T1000 (cell line): ENCODE measurements at places on chromosomes 11 and 22.

DNA sequence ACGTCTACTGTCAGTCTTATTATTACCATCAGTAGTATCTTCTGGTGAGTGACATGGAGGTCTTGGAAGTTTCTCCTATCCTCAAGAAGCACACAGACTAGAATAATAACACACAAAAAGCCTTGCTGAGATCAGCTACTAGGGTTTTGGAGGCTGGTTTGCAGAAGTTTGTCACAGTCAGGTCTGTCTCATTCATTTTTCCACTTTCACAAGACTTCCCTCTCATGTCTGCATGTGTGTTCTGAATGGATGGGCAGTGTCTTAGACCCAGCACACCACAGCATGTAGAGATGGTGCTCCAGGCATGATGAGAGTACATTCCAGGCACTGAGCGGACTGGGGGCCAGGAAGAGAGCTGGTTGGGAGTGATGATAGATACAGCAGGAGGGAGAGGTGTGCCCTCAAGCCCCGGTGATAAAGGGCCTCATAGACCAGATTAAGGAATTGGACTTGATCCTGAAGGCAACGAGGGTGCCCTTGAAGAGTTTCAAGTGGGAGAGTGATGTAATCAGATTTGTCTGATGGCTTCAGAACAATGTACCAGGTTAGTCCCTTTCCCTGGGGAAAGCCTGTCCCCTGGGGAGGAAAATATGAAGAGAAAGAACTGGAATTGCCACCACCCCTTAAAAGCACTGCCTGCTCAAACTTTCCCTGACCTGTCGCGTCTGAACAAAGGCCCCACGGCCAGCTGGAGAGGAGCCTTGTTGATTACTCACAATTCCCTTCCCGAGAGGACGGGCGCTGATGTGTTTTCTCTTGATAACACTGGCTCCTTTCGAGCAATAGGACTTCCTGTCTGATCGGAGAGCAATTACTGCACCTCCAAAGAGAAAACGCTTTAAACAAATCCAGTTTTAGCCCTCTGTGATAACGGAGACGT lies 45.1 kb upstream of the LMO2 start:
- DNase-seq: no peak

GRCh38 chr11:64225608-64226506 lies at the start of the genes NUDT22 and TRPT1:
Gene NUDT22 (plus strand): TSS chr11:64226274. CDS start chr11:64226653, 379 bp downstream.
Gene TRPT1 (minus strand): TSS chr11:64226186. CDS start chr11:64225860, 326 bp downstream.
- DNase-seq: peak; percentile 76

- DNase-seq: no peak
Measured at GRCh38 chr11:1830322-1831223, 4.2 kb upstream of the SYT8 start.

DNA sequence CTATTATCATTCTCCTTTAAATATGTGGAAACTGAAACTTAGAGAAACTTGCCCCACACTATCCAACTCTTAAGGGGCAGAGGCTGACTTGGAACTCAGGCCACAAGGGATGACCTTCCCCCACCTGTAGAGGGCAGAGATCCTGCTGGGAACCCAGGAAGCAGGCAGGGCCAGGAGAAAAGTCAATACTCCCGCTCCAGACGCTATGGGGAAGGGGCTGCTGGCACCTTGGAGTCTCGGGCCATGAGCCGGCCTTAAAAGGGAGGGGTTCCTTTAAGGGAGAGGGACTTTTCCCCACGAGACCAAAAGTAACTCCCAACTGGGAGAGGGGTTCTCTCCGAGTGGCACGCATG lies 620 bp upstream of the ANO5 start:
- no peak for DNase-seq

DNA sequence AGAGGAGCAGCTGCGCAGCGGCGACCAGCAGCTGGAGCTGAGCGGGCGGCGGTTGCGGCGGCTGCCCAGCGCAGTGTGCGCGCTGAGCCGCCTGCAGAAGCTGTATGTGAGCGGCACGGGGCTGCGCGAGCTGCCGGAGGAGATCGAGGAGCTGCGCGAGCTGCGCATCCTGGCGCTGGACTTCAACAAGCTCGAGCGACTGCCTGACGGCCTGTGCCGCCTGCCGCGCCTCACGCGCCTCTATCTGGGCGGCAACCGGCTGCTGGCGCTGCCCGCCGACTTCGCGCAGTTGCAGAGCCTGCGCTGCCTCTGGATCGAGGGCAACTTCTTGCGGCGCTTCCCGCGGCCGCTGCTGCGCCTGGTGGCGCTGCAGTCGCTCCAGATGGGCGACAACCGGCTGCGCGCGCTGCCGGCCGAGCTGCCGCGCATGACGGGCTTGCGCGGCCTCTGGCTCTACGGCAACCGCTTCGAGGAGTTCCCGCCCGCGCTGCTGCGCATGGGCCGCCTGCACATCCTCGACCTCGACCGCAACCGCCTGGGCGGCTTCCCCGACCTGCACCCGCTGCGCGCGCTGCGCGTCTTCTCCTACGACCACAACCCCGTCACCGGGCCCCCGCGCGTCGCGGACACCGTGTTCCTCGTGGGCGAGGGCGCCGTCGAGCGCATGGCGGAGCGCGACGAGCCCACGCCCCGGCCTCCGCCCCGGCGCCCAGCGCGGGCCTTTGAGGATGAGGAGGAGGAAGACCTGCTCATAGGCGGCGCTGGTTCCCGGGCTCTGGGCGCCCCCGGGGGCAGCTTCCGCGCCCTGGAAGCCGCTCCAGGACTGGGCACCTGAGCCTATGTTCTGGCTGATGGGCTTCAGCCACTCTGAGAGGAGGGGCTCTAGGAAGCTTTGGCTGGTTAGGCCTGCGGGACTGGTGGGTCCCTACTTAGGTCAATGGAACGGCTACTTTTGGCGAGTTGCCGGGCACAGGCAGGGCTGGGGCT lies 787 bp downstream of the LRRC10B start:
- DNase-seq: no peak

- DNase-seq: no peak
Measured at GRCh38 chr11:64153812-64154211, 12.1 kb downstream of the MACROD1 start.

GRCh38 chr22:19038728-19039447 lies 83.3 kb downstream of the DGCR2 start:
- no peak for DNase-seq

- DNase-seq: no peak
Measured at GRCh38 chr22:45319324-45319685, 9.6 kb downstream of the FAM118A start.

DNA sequence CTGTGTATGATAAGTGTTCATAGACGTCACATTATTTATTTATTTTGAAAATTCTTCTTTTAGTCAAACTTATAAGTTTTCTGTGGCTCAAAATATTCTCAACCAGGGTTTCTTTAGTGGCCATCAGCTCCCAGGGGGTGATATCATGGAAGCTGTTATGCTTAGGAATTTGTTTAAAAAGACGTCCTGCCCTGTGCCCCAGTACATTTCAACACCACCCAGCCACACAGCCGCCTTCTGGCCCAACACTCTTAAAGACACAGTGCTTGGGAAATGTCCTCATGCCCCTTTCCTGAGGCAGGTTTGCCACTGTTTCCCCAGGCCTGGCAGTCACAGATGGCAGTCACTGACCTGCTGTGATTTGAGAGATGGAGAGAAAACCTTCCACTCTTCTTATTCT lies 19.9 kb downstream of the TSKU start:
- no peak for DNase-seq

GRCh38 chr11:86431258-86431657 lies 56.6 kb downstream of the CCDC81 start:
- no peak for DNase-seq

- DNase-seq: no peak
Measured at GRCh38 chr11:17979770-17980371, 33.0 kb downstream of the SERGEF start.

DNA sequence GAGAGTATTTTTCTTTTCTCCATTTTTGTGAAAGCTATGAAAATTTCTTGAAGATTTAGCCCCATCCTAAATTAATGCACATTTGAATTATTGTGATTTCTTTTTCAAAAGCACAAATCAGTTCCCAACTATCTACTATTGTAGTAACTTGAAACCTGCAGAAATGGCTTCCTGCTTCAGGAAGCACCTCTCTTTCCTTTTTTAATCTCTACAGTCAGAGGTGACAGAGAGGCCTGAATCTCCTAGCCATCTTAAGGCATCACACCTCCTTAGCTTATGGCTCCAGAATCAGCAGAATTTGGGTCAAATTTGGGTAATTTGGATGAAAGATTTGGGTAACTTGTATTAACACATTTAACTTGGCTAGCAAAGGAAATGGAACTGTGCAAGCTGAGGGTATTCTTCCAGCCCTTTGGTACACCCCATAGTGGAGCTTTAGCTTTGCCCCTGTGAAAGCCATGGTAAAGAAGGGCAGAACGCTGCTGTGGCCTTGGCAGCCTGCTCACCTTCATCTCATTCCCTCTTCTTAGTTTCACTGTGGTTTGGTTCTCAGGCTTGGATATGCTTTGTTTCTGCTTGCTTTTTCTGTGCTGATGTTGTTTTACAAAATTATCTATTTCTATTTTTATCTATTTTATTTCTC lies 16.2 kb downstream of the TBCEL start:
- DNase-seq: no peak
